ENCODE measurements at places on chromosomes 7 and 10. TPM values are rescaled to one million over a fixed set of nuclear protein-coding genes. Genes with fewer than 3 reads are reported as not detected.

TMEM213 gene
- not detected for total RNA-seq

TAS2R41 gene
- total RNA-seq: not detected

MCM7 gene
- total RNA-seq: 31.2 TPM

SHTN1 gene
- total RNA-seq: 183 TPM

TIAL1 gene
- total RNA-seq: 108 TPM

TSC22D4 gene
- total RNA-seq: 212 TPM

DIP2C gene
- 63.6 TPM for total RNA-seq

ANKRD2 gene
- 0.61 TPM for total RNA-seq

All from dorsolateral prefrontal cortex (tissue), 122 donors.